ENCODE measurements at places on chromosomes 2 and 18.
A peak's percentile ranks its signal among the peaks of the same experiment; 100 is the strongest.

DNA sequence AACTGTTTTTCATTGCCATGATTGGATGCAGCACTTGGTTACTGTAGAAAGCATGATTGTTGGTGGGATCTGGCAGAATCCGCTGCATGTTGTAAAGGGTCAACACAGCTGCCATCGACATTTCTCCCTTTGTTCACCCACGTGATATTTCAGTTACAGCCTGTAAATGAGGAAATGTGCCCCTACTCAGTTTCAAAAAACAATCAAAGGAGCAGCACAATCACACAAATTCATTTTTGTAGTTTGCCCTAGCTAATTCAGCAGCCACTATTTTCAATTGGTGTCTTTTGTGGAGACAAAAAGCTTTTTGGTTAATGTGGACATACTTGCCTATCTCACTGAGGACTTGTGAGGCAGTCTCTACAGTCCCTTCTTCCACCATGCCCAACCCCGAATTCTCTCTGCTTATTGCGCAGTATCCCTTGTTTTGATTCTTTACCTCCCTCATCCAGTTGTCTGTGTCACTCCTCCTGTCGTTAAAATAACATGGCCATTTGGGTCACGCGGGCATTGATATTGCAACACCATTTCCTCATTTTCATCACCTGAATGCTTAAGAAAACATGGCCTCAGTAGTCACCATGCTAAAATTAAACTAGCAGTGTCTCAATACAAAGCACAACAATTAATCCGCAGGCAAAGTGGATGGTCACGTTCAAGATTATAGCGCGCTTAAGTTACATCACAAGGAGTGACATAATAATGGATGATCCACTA lies 6.4 kb upstream of the PROC start:
- DNase-seq = no peak

DNA sequence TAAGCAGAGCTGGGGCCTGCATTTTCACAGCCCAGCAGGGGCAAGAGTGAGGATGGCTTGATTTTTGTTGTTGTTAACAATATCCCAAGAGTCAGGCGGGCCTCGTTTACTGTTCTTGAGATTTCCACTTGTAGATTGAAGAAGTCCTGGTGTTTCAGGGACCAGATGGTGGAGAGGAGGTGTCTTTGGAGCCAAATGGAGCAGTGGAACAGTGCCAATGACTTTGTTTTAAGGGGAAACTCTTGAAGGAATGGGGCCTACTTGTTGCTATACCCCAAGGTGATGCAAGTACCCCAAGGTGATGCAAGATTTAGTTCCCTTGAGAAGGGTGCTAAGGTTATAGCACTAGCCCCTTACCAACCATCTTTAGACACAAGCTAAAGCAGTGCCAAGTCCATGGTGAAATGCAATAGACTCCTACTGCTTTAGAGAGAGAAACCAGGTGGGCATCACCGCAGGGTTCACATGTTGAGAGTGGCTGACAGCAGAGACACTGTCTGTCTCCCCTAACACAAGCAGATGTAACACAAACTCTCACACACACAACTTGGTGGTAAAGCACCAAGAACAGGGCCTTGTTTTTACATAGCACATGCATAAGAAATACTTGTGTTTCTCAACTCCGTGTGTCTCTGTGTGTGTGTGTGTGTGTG lies 44.0 kb downstream of the HK2 start:
- DNase-seq = no peak

DNA sequence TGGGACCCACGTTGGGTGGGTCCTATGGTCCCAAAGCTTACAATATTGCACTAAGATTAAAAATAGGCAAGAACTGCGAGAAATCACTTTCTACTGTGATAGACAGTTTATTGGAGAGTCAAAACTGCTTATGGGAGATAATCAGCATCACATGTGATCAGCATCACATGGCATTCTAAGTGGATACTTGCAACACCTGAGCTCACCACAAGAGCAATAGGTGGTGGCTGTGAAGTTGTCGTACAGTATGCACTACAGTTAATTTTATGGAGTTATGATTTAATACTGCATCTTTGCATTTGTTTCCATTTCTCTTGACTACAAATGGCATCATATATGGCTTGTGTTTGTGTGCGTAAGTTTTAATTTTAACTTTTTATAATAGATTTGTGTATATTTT lies 11.6 kb downstream of the PNO1 start:
- DNase-seq = peak; percentile 18

- DNase-seq = no peak
Observed at GRCh38 chr2:143690235-143690634, 561.0 kb downstream of the ARHGAP15 start.

All from RKO (cell line).